G401 (cell line): ENCODE measurements at places on chromosomes 13 and 19.
A peak's percentile ranks its signal among the peaks of the same experiment; 100 is the strongest.

- DNase-seq, result no peak
Observed at GRCh38 chr19:42427313-42427712, at the start of gene LIPE. TSS of gene LIPE (minus strand) at chr19:42427388. CDS start at chr19:42427149, 239 bp downstream.

GRCh38 chr19:14433554-14434501, 722 bp downstream of the PKN1 start:
- peak; percentile 47 for DNase-seq

DNA sequence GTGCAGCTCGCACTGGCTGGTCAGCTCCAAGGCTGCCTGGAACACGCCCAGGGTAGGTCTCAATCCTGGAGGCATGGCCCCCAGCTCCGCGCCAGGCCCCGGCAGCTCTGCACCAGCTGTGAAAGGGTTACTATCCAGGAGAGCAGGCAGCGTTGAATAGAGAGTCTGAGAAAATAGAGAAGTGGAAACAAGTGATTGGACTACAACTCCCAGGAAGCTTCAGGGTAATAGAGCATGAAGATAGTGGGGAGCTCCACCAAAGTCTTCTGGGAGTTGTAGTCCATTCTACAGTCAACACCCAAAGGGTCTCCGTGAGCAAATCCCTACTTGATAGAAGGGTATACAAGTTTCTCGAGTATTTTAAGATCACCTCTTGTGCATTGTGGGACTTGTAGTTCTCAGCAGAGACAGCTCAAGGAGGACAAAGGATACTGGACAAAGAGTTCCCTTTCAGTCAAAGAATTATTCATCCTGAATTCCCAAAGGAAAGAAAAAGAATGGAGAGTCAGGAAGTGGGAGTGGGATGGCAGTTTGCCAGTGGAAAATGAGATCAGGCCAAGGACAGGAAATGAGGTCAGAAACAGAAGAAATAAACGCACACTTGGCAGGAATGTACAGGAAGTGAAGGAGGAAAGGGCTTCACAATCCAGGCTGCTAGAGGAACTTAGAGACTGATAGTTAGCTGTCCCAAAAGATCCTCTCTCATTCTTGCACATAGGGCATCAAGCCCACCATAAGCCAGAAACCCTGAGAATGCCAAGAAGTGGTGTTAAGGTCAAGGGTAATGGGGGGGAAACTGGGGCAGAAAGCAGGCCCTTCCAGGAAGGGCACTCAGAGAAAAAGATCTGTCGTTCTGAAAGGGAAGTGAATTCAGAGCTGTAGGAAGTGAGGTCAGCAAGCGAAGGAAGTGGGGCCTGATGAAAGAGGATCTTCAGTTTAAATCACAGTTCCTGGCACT, 5.5 kb upstream of the MAMSTR start:
- DNase-seq, result peak; percentile 75

- no peak for DNase-seq
Observed at GRCh38 chr19:27770095-27770494, 1442.9 kb downstream of the UQCRFS1 start.

DNA sequence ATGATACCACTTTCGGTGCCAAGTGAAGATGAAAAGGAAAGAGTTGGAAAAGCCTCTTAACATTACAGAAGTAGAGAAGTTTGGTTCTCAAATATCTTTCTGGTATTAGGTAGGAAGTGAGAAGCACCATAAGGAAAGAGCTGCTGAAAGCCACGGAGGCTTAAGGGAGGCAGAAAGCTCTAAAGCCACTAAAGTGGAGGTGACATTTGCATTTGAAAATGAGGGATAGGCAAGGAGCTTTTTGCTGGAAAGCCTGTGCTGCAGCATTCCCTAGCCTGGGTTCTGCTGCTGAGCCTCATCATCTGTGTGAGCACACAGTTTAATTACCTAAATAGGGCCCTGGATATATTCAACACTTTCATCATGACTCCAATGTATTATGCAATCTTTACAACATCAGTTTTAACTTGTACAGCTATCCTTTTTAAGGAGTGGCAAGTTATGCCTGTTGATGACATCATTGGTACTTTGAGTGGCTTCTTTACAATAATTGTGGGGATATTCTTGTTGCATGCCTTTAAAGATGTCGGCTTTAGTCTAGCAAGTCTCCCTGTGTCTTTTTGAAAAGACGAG, 315.4 kb downstream of the RBM26 start:
- DNase-seq, result no peak

GRCh38 chr19:23800271-23800670, 41.6 kb upstream of the ZNF681 start:
- DNase-seq, result no peak

- no peak for DNase-seq
Observed at GRCh38 chr19:50897612-50898011, 13.6 kb downstream of the KLK4 start.

DNA sequence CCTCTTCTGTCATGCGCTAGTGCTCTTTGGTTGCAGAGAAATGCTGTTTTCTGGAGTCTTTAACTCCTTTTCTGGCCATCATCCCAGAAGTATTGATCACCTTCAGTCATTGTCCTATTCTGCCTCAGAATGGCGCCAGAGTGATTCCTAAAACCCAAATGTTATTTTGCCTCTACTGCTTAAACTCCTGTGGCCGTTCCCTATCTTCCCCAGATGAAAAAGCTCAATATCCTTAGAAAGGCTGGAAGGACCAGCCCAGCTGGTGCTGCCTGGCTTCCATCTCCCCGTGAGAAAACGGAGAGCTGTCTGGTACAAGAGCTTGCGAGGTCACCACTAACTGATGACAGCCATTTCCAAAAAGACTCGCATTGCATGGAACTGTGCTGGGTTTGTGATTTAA, 179.1 kb downstream of the RBM26 start:
- no peak for DNase-seq

DNA sequence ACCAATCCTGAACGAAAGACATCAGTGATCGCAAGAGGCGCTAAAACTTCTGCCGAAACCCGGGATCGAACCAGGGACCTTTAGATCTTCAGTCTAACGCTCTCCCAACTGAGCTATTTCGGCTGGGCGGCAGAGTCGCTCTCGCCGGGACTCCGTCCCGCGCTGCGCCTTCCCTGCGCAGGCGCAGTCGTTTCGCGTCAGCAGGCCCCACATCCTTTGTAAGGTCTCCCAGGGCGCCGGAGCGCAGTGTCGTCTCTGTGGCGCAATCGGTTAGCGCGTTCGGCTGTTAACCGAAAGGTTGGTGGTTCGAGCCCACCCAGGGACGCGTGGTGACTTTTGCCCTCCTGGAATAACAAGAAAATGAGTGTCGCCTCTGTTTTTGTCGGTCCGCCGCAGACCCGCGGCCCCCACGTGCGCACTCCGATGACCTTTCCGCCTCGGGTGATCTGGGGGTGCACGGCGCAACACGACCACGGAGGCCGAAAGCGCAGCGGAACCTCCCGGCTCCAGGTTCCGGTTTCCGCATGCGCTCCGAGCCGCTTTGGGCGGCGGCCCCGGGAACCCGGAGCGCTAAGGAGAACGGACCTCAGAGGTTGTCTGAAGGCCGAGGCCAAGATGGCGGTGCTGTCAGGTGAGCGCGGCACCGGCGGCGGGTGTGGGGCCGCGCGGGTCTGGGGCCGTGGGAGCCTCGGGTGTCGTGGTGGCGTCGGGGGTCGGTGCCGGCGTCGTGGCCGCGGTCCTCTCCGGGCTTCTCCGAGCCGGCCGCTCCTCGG, at the start of gene NDUFS7:
NDUFS7 (plus strand) TSS at position 596 of the 773 bp plus-strand sequence; CDS start at position 616, 20 bp downstream.
- peak; percentile 89 for DNase-seq

- DNase-seq, result no peak
Observed at GRCh38 chr19:12891553-12892021, 627 bp downstream of the GCDH start.

GRCh38 chr13:113886561-113887112, 22.8 kb upstream of the GAS6 start:
- no peak for DNase-seq

GRCh38 chr19:55258476-55258827, 365 bp downstream of the PPP6R1 start:
- no peak for DNase-seq

DNA sequence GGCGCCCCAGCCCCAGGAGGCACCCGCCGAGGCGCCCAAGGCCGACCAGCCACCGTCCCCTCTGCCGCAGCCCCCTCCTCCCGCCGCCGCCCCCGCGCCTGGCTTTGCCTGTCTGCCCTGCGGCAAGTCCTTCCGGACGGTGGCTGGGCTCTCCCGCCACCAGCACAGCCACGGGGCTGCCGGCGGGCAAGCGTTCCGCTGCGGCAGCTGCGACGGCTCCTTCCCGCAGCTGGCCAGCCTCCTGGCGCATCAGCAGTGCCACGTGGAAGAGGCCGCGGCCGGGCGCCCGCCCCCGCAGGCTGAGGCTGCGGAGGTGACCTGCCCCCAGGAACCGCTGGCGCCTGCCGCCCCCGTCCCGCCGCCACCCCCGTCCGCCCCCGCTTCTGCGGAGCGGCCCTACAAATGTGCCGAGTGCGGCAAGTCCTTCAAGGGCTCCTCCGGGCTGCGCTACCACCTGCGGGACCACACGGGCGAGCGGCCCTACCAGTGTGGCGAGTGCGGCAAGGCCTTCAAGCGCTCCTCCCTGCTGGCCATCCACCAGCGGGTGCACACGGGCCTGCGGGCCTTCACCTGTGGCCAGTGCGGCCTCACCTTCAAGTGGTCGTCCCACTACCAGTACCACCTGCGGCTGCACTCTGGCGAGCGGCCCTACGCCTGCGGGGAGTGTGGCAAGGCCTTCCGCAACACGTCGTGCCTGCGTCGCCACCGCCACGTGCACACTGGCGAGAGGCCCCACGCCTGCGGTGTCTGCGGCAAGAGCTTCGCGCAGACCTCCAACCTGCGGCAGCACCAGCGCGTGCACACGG, 2.6 kb upstream of the NAT14 start:
- no peak for DNase-seq

DNA sequence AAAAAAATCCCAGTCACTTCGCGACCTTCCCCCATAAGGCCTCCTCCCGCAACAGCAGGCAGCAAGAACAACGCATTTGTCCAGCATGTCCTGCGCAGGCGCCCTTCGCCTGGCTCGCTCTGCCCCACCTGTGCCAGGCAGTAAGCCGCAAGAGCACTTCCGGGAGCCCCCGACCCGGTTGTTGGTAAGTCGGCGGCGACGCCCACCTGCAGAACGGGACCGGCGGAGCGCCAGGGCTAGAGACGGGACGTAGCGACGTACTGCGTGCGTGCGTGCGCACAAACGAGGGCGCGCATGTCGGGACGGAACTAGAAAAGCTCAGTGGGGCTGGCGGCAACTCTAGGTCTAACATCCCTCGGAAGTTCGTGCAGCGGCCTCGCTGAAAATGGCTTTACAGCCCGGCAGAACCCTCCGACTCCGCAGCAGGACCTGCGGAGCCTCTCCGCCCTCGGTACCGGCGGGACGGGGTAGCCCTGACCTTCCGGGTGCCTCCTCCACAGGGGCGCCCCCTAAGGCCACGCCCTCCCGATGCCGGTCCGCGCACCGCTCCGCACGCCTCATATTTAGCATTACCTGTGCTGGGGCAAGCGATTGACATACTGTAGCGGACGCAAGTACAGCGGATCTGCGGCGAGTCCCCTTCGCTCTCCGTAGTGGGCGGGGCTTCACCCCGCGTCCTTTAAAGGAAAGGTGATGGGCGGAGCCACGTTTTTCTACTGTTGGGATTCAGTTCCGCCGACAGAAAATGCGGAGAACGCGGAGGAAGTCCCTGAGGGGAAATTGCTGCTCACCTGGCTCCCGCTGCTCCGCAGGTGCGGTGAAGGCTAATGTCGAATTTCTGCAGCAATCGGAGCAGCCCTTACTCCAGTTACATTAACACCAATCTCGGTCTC, at the start of gene MTIF3:
MTIF3 (minus strand) TSS at position 629 of the 893 bp plus-strand sequence. CDS start 10,116 bp downstream, outside the sequence.
- peak; percentile 96 for DNase-seq

DNA sequence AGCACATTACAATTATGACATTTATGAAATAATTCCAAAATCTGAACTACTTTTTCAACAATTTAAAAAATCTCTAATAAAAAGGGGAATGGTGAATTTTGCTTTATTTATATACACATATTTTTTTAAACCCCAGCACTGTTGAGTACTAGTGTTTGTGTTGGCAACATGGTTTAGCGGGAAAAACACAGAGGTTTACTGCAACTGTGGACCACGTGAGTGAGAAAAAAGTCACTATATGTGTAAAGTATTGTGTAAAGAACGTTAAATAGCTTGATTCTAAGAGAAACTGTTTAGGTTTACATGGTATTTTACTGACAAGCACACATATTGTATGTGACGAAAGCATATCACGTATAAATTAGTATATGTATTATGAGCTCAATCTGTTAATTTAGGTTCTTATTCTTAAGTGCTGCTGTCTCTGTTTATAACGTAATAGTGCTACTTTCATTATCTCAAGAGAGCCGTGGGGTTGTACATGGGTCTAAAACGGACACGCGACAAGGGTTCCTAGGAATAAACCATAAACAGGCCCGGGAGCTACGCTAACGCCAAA, 617 bp downstream of the SKA3 start:
- peak; percentile 3 for DNase-seq

GRCh38 chr19:39406656-39407409, at the start of gene ZFP36:
TSS of gene ZFP36 (plus strand) at chr19:39406847. CDS start at chr19:39406905, 58 bp downstream.
- DNase-seq, result peak; percentile 66

DNA sequence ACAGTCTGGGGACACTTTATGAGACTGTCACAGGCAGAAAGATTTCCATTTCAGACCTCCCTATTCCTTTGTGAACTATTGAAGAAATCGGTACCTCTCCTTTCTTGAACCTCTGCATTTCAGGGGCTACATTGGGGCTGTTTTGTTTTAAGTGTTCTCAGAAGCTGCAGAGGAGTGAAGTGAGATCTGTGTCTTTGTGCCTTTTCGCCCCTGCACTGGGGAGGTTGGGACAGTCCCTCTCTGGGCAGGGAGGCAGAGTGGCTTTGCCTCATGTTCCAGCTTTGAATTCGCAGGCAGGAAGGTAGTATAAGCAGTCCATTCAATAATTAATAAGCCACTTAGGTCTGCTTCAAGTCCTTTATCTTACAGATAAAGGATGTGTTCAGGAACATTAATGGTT, 9.5 kb upstream of the AMER2 start:
- DNase-seq, result no peak

DNA sequence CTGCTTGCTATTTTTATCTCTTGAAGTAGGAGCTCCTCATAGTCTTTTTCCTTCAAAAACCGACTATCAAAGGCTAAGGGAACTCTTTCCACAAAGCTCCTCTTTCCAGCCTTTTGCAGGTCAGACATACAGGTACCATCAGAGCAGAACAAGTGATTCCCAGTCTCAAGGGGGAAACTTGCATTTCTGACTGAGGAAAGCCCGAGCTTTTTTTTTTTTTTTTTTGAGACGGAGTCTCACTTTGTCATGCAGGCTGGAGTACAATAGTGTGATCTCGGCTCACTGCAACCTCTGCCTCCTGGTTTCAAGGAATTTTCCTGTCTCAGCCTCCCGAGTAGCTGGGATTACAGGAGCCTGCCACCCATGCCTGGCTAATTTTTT, 32.0 kb downstream of the RUBCNL start:
- DNase-seq, result no peak

GRCh38 chr13:61415058-61415721, 459 bp downstream of the PCDH20 start:
- DNase-seq, result no peak

DNA sequence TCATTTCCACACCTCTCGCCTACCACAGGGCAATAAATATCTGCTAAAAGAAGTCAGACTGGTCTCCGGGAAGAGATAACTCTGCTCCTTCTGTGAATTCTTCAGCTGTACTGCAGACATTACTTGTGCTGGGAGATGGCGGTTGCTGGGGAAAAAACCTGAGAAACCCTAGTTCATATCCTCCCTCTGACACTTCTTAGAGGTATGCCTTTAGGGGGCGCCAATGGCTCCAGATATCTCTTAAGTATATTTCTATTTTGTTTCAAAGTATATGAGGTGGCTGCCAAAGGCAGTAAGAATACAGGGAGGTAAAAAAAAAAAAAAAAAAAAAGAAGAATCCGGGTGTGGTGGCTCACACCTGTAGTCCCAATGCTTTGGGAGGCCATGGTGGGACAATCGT, 175.2 kb downstream of the PAN3 start:
- no peak for DNase-seq
